ENCODE measurements at places on chromosomes 11 and 22. TPM values are rescaled to one million over a fixed set of nuclear protein-coding genes. Genes with fewer than 3 reads are reported as not detected.

- DNase-seq, result no peak
Measured at GRCh38 chr11:45563810-45564209, 101.6 kb downstream of the CHST1 start.

The ROBO4 gene
- 5.0 TPM for total RNA-seq

The KCNJ1 gene
- total RNA-seq, result not detected

The ABCG4 gene
- 0.22 TPM for total RNA-seq

DNA sequence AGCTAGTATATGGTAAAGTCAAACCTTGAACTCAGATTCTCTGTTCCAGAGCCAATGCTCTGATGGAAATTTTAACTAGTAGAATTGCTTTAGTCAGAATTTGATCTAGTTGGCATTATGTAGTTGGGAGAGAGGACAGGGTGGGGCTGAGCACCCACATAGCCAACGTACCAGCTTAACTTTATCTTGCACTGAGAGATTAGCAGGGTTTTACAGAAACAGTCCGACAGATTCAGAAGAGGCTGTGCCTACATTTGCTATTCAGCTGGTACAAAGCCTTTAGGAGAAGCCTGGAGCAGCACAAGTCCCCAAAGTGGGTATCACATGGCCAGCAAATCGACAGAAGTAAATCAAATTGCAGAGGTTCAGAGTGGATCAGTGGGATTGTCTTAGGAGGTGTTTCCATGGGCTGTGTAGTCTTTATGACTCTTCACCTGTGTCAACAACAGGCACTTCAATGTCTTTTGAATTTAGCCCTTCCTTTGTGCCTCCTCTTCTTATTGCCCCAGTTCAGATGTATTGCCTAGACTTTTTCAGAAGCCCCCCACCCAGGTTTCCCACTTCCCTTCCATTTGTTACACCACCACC is 7.3 kb upstream of the CSRP3 start:
- no peak for DNase-seq

The ENTHD1 gene
- total RNA-seq, result not detected

The MIOX gene
- not detected for total RNA-seq

- DNase-seq, result no peak
Measured at GRCh38 chr11:58628446-58628845, 6.0 kb downstream of the CNTF start.

- DNase-seq, result no peak
Measured at GRCh38 chr11:71115770-71116692, 136.3 kb downstream of the SHANK2 start.

DNA sequence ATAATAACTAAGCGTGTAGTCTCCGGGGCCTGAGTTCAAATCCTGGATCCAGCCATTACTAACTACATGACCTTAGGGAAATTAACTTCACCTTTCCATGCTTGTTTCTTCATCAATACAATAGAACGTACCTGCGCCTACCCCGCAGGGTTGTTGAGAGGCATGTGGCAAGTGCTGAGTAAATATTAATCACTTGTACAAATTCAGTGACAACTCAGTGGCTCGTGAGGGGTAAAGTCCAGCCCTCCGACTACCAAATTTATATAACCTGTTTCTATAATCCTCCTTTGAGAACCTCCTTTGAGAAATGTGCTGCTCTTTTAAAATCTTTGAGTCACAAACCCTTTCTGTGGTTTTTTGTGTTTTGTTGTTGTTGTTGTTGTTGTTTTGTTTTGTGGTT is 49.8 kb downstream of the FEZ1 start:
- DNase-seq, result no peak

DNA sequence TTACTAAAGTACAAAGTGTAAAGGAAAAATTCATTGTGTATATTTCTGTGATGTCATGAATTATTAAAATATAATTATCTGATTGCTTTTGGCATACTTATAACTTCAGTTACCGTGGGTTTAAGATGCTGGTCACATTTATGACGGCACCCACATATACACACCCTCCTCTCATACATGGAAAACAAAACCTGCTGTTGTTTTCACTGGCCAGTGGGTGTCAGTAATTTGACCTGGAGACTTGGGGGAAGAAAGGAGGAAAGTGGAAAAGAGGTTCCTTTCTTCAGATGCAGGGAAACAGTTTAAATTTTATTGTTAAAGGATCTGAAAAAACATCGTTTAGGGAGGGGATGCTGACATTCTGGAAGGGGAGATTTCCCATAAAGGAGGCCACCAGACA is 742 bp upstream of the BBOX1 start:
- no peak for DNase-seq

Measured in colonic mucosa (tissue), 4 donors.